ENCODE measurements at places on chromosomes 1 and 21.

GRCh38 chr1:245572709-245573108 lies 417.9 kb downstream of the KIF26B start:
- DNase-seq: no peak

DNA sequence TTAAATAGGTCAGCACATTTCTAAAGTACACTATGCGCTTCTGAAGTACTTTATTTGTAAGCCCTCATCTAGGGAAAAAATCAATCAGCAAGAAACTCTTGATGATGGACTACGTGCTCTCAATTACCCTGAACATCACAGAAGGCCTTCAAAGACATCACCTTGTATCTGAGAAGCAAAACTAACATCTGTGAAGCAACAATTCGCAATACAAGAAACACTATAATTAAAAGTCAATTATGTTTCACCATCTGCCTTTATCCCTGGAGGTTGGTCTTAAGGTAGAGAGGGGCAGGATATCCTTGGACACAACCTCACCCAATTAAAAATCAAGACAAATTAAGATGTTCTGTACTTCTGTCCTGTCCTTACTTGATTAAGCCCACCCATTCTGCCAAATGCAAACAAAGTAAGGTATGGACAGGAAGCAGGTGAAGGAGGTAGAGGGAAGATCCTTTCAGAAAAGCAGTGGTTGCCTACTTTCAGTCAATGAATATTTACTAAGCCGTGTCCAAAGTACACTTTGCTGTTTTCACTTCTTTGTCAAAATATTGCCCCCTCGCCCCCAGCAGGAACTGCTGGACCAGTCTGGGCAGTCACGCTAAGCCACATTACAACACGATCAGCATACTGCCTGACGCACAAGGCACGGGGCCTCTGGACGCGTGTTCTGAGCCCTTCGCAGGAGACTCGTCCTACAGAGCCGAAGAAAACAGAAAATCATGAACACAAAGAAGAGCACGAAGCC lies 887 bp downstream of the SLC19A2 start:
- peak; percentile 38 for DNase-seq

DNA sequence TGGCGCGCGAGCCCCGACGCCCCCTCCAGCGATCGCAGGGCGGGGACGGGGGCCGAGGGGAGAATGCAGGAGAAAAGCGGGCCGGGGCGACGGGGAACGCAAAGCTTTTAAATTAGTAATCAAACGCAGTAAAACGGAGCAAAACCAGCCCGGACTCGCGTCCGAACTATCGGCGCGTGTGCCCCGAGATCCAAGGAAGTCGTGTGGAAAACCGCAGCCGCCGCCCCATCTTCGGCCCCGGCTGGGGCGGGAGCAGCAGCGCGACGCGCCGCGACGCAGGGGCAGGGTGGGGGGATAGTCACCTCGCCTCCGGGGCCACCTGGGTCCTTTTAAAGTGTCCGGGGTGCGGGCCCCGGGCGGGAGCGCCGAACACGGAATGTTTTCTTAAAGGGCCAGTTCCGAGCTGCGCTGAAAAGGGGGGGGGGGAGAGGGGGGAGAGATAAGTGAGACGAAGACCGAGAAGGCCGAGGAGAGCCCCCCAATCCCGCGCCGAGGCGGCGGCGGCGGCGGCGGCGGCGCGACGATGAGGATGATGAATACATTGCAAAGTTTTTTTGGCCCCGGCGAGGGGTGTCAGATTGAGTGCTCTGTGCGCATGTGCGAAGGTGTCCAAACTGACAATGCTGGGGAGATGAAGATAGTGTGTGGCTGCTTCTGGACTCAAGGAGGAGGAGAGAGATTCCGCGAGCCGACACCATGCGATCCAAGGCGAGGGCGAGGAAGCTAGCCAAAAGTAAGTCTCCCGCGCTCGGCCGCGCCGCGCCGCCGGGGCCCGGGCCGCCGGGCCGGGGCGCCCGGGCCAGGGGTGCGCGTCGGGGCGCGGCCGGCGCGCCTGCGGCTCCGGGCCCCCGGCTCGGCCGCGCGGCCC lies at the start of gene PRDM16:
Gene PRDM16, plus strand, starts transcription at position 640 of the 868 bp plus-strand sequence. Its CDS starts 57 bp downstream, at position 697.
- DNase-seq: peak; percentile 32

DNA sequence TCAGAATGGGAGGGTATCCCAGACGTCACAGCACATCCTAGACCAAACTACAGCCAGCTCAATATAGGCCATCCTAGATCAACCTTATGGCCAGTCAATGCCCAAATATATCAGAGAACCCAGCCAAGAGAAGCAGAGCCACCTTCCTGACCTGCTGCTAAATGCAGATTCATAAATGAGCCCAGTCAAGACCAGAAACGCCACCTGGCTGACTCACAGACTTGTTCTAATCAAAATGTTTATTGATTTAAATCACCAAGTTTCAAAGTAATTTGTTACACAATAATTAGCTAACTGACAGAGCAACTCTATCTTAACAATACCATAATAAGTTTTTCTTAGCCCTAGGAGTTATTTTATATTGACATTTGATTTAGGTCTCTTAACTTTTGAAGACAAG lies 28.6 kb downstream of the ZNF644 start:
- DNase-seq: no peak

DNA sequence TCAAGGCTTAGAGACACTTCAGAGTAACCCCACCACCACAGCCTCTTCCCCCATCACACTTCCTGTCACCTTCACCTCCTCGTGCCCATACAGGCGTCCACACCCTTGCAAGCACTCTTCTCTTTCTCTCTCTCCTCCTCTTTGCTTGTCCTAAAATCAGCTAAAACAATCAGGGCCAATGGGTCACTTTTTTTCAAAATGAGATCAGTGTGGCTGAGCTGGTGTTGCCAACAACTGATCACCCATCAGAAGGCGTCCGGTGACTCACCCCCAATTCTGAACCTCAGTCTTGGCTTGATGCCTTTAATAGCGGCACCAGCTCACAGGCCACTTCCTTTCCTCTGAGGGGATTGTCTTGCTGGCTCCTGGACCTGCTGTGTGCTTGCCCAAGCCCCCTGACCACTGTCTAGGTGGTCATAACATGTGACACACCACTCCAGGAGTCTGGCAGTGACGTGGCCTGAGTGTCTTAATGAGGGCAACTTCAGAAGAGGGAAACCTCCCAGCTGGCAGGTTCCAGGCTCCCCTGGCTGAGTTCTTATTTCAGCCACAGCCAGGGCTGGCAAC lies 1.6 kb downstream of the DRAXIN start:
- peak; percentile 48 for DNase-seq

DNA sequence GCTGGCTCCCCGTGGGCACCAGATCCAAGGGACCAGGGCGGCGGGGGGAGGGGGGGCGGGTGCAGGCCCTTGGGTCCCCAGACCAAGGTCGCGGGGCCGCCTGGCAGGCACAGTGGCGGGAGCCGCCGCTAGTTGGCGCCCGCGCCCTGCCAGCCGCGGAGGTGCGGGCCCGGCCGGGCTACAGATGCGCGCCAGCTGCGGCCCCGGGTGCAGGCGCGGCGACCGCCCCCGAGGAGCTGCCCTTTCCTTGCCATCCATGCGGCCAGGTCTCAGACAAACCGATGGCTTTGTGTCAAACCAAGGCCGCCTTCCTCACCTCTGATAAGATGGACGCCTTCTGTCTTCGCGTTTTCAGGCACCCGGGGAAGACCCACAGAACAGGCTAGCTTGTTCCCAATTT lies 2.2 kb upstream of the RUNX3 start:
- DNase-seq: peak; percentile 71

DNA sequence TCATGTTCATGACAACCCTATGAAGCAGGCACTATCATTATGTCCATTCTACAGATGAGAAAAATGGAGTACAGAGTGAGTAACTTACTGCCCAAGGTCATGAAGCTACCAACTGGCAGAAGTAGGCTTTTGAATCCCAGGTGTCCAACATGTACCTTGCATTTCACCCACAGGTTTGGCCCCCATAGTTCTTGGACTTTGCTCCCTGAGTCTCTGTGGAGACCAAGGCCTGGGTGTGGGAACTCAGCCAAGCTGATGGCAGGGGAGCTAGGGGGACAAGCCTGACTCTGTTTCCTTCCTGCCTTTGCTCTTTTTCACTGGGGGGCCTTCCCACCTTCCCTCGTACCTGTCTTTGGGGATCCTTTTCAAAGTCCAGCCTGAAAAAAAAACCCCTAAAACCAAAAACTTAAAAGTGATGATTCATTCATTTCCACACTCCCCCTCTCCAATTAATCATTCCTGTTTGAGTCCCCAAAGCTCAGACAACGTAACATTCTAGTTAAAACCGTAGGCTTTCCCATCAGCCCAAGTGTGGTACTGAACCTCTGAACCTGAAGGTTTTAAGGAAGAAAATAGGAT lies 8.5 kb upstream of the TTC22 start:
- DNase-seq: no peak

GRCh38 chr1:93707956-93708355 lies 26.3 kb upstream of the BCAR3 start:
- DNase-seq: no peak

DNA sequence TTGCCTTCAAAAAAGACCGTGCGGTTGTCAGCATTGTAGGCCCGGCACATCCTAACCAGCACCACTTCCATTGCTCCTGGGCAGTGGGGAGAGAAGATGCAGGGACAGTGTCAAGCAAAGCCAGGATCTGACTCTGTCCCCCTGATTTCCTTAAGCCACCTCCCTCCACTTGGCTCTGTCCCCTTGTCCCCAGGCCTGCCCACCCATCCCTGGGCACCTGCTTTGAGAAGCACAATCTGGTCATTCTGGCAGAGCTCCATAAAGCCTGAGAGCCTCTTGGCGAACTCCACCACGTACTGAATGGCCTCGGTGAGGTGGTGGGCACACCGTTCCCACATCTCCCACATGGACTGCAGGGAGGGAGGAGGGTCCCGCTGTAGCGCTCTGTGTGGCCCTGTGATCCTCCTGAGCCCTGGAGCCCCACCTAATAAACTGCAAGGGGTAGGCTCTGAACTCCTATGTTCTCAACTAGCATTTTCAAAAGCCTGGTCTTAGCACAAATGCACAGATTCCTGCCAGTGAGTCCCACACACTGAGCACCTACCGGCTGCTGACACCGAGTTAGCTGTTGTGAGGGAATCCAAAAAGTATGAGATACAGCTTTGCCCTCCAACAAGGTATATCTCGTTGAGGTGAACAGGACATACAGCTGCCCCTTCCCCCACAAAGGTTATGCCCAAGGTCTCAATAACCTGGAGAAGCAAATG lies 8.2 kb upstream of the LINGO4 start:
- no peak for DNase-seq

GRCh38 chr1:246269466-246269865 lies 237.6 kb downstream of the SMYD3 start:
- DNase-seq: no peak

DNA sequence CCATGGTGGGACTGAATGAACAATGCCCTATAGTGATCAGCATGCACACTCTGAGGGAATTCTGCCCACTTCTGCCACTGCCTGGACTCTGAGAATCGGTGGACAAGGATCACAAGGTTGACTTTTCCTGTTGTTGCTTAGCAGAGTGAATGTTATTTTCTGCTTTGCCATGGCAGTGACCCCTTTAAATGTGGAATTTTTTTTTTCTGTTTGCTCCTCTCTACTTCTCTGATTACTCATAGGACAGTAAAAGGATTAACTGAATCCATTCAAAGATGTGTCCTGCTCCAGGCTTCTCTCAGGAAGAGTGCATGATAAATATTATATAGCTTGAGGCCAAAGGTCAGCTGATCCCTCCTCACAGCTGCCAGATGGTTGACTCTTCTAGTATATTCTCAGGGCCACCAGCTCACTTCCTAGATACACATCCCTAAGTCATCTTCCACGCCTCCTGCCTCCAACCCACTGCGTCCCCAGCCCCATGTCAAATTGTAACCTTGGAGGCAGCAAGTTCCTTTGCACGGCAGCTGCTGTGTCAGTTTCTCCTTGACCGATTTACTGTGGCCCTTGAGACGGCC lies 74.0 kb upstream of the RALGPS2 start:
- no peak for DNase-seq

DNA sequence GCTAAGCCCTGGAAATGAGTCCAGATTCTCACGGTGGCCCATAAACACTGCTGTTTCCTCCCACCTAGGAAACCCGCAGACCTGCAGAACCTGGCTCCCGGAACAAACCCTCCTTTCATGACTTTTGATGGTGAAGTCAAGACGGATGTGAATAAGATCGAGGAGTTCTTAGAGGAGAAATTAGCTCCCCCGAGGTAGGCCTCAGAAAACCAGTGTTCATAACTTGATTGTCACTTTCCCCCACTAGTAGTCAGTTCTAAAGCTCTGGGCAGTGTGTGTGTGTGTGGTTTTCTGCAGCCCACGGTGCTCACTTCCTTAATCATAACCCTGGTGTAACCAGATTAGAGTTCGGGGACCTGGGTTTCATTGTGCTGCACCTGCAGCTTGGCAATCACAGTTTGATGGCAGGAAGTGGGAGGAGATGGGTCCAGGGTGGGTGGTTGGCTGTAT lies 39.1 kb downstream of the CLIC6 start:
- DNase-seq: peak; percentile 51

DNA sequence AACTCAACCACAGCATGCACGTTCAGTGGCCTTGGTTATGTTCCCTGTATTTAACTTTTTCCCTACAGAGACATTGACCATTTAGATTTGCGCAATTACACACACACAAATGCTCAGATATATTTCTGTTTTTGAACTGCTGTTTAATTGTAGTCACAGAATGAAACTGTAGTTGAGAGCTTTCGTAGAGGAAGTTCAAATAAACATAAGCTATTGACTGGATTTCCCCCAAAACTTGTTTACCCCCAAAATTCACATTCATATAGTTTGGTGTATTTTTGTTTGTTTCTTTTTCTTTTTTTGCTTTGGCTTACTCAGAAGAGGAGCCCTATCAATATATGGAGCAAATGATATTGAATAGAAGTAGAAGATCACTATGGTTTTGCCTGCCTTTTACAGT lies 921.0 kb downstream of the ADGRL2 start:
- no peak for DNase-seq

GRCh38 chr1:119160866-119161265 lies 20.4 kb upstream of the WARS2 start:
- DNase-seq: no peak

- no peak for DNase-seq
These were observed 25.8 kb upstream of the C8B start for GRCh38 chr1:56991576-56991975.

- DNase-seq: no peak
These were observed 63.3 kb downstream of the LRRC40 start for GRCh38 chr1:70142075-70142474.

- DNase-seq: no peak
These were observed 197.9 kb upstream of the COA6 start for GRCh38 chr1:234175363-234175762.

GRCh38 chr1:31152181-31152795 lies 86.8 kb upstream of the PUM1 start:
- no peak for DNase-seq

Data from CD4-positive, alpha-beta T cell treated with Interleukin-6 for 4 hours (primary cell).